Neural crest cell (in vitro differentiated cells): ENCODE measurements at places on chromosomes 11 and 22.
A peak's percentile ranks its signal among the peaks of the same experiment; 100 is the strongest.

DNA sequence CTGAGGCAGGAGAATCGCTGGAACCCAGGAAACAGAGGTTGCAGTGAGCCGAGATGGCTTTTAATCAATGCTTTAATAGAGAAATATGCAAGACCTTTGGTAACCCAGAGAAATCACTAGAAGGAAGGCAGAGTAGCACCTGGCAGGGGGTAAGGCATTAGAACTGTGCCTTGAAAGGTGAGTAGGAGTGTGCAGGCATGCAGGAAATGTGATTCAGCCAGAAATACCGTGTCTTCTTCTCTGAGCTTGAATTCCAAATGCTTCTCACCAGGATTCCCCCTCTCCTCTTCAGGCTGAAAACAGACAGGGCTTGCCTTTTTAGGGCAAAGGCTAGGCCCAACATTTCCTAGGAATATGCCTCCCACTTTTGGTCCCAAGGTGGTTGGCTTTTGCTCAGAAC is 51.0 kb downstream of the OR4D9 start:
- no peak for DNase-seq

DNA sequence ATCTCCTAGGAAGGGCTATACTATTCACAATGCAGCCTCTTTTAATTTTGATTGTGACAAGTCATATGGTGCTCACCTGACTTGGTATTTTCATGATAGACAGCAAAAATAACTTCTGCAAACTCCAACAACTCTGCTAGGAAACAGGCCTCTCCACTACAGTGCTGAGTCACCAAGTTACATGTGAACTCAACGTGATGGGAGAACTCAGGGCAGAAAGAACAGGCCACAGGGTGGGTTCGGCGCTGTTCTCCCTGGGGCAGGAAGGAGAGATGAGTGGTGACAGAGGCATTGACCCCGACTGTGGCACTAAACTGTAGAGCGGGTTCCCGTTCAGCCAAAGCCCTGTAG is 76.6 kb upstream of the UCP3 start:
- DNase-seq: no peak

DNA sequence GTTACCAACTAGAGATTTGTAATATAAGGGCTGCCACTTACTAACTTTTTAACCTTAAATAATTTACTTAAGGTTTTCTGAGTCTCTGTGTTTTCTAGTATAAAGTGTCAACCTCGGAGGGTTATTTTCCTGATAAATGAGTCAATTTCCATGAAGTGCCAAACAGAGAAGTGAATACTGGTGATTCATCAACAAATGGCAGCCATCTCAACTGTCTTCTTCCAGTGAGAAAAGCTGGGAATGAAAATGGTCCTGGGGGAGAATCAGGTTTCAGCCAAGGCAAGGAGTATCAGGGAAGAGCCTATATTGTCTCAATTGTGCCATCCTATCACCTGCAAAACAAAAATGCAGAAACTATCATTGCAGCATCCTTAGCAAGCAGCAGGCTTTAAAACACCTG is 129.1 kb downstream of the LUZP2 start:
- no peak for DNase-seq

- no peak for DNase-seq
Measured at GRCh38 chr11:46112961-46113607, 8.2 kb downstream of the PHF21A start.

- no peak for DNase-seq
Measured at GRCh38 chr22:34950489-34950888, 115.5 kb upstream of the ISX start.

- DNase-seq: no peak
Measured at GRCh38 chr22:23225724-23226496, 45.6 kb downstream of the BCR start.

DNA sequence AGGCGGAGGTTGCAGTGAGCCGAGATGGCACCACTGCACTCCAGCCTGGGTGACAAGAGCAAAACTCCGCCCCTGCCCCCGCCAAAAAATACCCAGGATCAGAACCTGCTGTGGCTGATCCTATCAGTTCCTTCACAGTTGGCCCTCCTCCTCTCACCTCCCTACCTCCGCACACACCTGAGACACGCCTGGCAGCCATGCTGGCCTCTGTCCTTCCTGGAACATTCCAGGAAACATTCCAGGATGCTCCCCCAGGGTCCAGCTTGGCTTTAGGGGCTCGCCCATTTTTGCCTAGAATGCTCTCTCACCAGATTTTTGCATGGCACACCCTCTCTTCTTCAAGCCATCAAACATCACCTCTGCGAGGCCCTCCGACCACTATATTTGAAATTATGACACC is 2.1 kb downstream of the RAPSN start:
- DNase-seq: no peak

GRCh38 chr11:77512092-77512491 is 38.2 kb upstream of the PAK1 start:
- no peak for DNase-seq

DNA sequence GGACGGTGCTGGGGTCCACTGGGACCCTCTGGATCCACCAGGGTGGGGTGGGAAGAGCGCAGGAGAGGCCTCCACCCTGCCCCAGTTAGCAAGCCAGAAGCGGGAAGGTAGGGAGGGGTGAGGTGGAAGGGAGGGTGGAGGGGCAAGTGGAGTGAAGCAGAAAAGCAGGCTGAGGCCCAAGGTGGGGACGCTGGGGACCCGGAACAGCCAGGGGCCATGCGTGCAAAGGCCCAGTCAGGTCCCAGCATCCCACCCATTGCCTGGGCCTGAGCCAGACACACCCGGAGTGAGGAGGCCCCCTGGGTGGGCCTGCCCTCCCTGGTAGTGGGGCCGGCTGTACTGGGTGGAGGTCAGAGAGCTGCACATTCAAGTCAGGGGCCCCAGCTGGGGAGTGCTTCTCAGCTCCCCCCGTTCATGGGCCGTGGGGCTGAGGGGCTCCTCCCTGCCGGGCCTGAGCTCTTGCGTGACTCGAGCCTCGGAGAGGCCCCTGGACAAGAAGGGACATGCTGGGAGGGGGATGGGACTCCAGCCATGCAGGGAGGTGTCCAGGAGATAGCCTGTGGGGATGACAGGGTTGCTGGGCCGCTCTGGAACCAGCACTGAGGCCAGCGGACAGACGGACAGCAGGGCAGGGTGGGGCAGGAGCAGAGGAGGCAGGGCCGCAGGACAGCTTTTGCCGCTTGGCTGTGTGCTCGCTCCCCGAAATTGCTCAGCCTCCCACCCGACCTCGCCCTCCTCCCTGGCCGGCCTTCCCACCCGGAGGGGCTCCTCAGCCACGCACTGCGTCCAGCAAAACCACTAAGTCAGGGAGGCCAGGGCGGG is 7.7 kb downstream of the TNNT3 start:
- DNase-seq: no peak

DNA sequence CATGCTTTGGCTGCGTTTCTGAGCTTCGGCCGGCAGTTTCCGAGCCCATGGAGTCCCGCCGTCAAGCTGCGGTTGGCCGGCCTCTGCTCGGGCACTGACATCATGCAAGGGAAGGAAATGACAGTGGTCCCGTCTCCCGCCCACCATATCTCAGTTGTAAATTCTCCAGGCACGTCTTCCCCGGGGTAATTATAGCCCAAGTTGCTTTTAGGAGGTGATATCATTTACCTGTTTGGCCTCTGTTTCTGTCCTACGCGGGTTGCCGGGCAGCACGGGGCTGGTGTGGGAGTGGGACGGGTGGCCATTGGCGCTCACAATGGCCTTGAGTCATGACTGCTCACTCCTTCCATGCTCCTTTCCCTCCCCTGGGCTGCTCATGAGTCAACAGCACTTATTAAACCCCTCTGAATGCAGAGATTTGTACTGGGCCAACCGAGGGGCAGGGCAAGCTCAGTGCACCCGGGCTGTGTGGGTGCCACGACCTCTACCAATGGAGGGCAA is 4.2 kb upstream of the ANO1 start:
- DNase-seq: no peak

DNA sequence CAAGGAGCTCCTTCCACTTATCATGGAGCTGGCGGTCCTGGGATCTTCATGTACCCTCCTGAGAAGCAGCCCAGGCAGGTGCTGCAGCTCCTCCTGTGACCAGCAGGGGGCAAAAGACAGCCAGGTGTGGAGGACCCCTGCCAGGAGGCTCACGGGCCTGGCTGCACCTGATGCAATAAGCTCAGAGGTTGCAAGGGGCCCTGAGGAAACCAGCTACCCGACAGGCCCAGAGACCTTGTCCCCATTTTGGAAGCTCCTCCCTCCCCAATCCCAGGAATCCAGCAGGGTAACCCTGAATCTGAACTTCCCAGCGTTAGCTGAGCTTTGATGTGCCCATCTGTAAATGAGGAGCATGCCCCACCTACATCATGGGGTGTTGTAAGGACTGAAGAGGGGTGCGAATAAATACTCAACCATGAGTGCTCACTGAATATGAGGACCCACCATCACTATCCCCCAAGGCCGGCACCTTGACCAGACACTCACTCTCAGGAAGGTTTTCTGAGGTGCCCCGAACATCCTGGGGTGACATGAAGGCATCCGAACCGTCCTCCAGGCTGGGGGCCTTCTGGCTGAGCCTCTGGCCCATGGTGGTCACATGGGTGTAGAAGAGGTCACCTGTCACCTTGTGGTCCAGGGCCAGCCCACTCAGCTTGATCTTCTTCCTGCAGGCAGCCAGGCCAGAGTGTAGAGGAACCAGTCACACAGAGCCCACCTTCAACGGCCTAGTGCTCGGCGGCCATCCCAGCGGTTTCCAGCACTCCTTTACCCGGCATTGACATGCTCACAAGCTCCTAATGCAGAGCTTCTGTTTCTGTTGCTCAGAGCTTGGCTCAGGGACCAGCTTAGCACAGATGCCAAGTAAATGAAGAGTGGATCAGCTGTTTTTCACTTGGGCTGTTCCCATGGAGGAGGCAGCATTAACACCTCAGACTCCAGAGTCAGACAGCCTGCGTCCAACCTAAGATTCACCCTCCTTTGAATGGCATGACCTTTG is 21.7 kb downstream of the SLC43A1 start:
- DNase-seq: peak; percentile 44

DNA sequence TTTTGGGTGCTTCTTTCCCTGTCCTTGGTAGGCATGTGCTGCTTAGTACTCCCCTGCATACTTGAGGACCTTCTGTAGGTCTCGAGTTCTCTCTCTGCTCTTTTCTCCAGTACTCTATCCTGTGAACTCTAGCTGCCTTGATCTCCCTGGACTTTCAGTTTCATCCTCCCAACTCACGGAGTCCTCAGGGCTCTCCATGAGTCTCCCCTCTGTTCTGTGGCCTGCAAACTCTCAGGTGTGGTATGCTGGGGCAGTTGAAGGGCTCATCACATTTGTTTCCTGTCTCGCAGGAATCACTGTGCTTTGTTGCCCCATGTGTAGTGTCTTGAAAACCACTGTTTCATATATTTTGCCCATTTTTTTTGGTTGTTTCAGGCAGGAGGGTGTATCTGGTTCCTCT is 3.3 kb upstream of the PACS1 start:
- DNase-seq: no peak

GRCh38 chr11:8503910-8504364 is 90.1 kb downstream of the STK33 start:
- no peak for DNase-seq

DNA sequence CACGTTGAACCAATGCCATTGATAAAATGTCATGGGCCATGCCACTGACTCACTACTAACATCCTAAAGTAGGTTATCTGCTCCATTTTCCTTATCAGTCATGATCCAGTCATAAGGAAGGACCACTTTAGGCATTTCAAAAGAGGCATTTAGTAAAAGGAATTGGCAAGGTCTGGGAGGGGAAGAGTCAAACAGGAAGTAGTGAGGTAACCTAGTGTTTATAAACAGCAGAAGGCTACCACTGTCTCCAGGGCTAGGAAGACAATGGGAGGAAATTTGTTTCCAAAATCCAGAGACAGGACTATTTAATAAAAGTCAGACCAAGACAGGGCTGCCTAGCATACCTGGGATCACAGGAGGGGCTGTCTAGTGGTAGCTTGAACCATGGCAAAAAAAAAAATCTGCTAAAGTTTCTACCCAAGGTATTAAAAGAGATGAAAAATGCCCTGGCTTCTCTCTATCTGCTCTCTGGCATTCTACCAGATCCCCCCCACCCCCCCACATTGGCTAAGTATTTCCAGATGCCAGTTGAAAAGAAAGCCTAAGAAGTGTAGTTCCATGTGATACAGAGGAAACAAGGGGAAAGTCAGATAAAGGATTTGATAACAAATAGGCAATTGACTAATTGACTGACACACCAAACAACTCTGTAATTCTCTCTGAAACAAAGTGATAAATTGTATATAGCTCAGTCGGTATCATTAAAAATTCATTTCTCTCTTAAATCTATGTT is 50.4 kb upstream of the C11orf87 start:
- no peak for DNase-seq

- DNase-seq: no peak
Measured at GRCh38 chr22:28120691-28121592, 201.9 kb upstream of the PITPNB start.

- DNase-seq: no peak
Measured at GRCh38 chr11:64063777-64064176, 28.0 kb downstream of the FLRT1 start.

DNA sequence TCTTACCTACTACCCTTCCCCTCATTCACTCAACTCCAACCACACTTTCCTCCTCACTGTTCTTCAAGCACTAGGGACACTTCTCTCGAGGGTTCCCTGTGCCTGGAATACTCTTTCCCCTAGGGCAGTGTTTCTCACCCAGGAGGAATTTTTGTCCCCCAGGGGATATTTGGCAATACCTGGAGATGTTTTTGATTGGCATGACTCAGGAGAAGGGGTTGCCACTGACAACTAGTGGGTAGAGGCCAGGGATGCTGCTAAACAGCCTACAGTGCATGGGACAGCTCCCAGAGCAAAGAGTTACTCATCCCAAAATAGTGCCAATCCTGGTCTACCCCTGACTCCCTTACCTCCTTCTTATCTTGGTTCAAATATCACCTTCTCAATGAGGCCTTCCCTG is 40.0 kb downstream of the BTG4 start:
- no peak for DNase-seq

DNA sequence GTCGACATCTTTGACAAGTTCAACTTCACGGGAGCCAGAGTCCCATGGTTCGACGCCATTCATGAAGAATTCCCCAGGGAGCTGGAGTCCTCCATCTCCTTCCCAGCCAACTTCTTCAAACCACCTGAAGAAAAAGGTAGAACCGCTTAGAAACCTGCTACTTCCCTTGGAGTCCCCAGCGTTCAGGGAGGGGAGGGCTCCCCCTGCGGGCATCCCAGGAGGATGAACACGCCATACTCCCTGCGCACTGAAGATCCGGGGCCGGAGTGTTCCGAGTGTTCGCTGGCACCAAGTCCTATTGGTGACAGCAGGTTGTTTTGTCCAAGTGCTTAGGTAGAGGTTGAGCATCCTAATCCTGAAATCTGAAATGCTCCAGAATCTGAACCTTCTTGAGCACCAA is 51.7 kb upstream of the PRODH start:
- DNase-seq: no peak

DNA sequence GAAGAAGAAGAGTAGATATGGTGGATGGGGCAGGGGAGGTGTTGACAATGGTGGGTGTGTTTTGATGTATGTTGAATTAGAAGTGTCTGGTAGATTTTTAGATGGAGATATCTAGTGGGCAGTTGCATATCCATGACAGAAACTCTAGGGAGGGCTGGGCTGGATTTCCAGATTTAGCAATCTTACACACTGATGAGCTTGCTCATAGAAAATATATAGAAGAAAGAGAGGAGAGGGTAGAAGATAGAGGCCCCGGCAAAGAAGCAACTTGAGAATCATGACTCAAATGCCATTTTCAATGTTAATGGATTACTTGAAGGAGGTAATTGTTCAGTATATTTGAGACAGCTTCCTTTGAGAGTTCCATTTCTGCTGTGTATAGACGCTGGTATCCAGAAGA is 8.2 kb downstream of the REXO2 start:
- DNase-seq: no peak
